ENCODE measurements at places on chromosomes 13 and 19.

DNA sequence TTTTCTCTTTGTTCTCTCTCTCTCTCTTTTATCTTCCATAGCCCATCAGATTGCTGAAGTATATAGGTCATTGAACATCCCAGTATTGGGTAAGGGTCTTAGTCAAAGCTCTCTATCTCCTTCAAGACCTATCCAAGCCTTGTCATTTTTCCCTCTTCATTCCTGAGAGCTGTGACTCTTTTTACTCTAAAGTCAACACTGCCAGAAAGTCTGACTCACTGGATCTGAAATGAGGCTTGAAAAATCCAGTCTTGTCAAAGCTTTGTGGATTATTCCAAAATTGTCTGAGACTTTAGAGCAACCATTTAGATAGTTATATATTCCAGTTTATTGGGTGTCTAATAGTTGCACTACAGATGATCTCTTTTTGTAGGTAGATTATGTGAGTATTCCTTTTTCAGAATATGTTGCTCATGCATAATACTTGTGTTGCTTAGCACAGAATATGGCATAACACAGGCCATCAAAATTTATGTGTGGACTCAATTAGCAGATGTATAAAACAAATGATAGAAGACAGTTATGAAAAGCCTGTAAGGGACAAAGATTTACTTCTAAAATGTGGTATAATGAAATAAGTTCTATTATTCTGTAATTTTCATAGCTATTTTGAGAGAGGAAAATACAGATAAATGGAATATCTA is 389.3 kb upstream of the PCDH9 start:
- no peak for DNase-seq

GRCh38 chr19:53657778-53658177 is 26.0 kb downstream of the DPRX start:
- DNase-seq: no peak

- DNase-seq: no peak
Observed at GRCh38 chr13:108220041-108220440, 1.8 kb downstream of the ABHD13 start.

GRCh38 chr19:24046550-24046949 is 40.4 kb upstream of the ZNF254 start:
- no peak for DNase-seq

DNA sequence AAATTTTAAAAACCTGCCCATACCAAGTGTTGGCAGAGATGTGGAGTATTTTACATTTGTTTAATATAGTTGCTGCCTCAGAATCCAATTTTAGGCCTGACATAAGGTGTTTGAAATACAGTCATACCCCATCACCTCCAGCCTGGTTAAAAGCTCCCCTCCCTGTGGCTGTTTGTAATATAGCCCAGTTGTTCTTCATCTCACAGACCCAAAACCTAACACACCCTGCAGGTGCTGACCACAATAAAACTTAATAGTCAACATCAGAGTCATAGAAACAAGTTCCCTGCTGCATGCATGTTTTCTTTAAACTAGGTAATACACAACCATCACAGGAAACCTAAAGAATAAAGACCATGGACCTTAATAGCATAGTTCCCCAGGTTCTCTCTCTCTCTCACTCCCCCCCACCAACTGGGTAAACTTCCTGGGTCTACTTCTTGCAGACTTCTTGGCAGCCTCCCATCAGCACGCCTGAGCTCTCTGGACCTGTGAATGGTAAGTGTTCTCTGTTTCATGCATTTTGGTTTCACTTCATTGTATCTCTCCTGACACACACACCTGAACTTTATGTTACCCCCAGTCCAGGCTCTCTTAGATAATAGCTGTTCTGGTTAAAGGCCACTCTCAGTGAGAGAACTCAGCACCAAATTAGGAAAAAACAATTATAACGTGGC is 1369.9 kb downstream of the EFNB2 start:
- no peak for DNase-seq

- no peak for DNase-seq
Observed at GRCh38 chr19:15241259-15241910, 9.1 kb upstream of the EPHX3 start.

GRCh38 chr19:38685666-38686529 is 38.4 kb downstream of the ACTN4 start:
- DNase-seq: peak; percentile 56

DNA sequence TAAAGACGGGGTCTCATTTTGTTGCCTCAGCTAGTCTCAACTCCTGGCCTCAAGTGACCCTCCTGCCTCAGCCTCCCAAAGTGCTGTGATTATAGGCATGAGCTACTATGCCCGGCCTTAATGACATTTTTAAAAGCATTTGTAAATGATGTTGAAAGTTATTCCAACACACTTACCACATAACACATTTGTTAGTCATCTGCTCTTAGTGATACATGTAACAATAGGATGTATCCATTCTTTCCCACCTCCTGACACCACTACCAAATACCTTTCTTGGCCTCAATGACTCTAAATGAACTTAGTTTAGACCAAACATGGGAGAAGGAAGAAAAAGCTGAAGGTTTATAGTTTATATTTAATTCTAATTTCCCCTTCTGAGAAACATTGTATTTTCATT is 59.8 kb upstream of the MEDAG start:
- no peak for DNase-seq

GRCh38 chr19:46990991-46991676 is 28.5 kb upstream of the NPAS1 start:
- peak; percentile 85 for DNase-seq

- DNase-seq: no peak
Observed at GRCh38 chr13:71378961-71379905, 487.8 kb downstream of the DACH1 start.

DNA sequence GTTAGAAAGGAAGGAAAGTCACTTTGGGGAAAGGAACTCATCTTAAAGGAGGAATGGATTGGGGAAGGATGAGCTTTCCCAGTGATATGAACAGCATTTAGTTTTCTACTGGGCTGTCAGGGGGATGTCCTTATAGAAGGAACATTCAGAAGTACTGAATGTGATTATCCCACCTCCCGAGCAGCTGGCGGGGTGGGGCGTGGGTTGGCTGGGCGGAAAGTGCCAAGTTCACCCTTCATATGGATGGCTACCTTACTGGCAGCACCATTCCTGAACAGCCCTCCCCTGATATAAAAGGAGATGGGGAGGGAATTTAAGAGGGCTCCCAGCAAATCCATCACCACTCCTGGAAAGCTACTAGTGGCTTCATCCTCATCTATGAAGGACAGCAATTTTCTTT is 190.7 kb downstream of the DNAJC15 start:
- no peak for DNase-seq

DNA sequence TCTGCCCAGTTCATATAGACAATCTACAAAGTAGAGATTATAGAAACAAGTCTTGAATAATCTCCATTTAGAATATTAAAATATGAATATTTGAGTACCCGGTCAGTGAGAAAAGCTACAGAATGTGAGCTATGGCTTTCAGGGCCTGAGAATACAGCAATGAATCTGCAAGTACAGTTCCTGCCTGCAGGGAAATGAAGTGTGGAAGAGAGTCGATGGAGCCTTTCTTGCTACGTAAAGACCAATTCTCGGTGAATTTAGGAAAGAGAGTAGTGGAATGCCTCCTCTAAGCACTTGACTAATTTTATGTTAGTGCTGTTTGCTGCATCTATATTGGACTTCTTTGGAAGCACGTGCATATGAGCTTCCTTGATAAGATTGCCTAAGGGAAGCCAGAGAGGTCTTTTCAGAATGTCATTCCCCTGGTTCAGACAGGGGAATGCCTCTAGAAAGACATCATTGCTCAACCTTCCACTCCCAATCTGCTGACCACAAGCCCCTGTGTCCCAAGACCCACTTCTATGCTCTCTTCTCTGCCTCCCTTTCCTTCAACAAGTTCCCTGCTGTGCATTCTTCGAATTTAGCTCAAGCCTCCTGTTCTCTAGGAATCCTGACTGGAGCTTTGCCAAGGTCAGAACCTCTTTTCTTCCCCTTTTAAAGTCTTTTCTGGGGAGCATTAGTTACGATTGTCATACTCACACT is 41.9 kb downstream of the GPC6 start:
- DNase-seq: no peak

GRCh38 chr19:7718668-7719067 is 13.2 kb downstream of the CLEC4G start:
- no peak for DNase-seq

- no peak for DNase-seq
Observed at GRCh38 chr13:35771898-35772297, 295.4 kb upstream of the MAB21L1 start.

DNA sequence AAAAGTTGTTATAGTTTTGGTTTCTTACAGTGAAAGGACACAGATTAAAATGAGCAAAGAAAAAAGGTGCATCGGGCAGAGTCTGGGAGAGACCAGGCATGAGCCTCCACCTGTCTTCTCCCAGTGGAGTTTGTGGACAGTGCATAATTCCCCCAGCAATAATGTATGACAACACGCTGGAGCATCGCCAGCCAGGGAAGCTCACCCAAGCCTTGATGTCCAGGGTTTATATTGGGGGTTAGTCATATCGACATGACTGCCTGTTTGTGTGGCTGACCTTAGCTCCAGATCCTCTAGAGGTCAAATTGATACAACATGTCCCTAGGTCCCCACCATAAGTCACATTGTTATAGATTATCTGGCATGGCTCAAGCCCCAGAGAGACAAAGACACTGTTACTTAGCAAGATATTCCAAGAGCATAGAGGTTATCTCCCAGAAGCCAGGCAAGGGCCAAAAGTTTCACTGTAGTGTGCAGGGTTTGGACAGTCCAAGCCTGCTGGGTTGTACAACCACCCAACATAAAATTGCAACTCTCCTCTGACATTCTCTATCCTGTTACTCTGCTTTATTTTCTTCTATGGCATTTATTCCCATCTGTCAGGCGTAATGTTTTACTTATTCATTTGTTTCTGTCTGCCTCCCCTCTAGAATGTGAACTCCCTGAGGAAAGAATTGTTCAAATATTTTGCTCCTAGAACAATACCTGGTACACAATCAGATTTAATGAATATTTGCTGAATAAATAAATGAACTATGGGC is 5.6 kb upstream of the KLK13 start:
- no peak for DNase-seq
